Caco-2 (cell line): ENCODE measurements at places on chromosomes 6 and 20. TPM values are rescaled to one million over a fixed set of nuclear protein-coding genes. Genes with fewer than 3 reads are reported as not detected.

TFAP2B gene
- total RNA-seq: not detected in 2 replicates

PPIL6 gene
- 0.30 TPM in 1 of 2 replicates, not detected in the other for total RNA-seq

DNA sequence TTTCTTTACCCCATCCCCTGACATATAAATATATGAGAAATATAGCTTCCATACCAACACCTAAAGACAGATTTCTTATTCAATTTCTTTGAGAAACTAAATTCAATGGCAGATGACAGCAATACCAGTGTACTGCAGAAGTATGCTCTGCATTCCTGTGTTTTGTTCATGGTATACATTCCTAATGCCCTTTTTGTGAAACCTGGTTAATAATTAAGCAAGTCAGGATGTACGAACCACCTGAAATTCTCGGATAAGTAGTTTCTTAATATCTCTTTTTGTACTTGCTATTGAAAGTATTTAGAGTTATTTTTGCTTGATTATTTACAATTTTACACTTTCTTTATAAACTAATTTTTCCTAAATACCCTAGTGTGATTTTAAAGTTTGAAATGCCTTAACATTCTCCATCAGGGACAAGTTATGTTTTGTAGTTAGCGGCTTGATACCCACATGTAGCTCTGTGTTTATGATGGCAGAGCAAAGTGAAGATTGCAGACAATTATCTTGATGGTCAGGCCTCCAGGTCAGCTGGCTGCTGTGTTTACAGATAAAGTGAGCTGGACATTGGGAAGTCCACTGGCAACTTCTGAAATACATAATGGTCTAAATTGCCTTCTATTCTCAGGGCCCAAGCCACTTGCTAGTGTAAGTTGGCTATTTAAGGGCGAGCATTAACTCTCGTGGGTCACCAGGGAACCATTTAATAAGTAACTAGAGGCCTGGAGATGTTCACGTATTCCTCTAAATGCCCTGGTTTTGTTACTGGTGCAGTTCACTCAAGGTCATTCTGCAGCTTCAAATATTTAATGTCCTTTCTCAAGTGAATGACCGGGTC, 58.2 kb downstream of the PLCB1 start:
- no peak overlapping the region for H3K27ac ChIP-seq
- peaks cover 45% of the 10 kb centered on the region for H3K4me1 ChIP-seq
- no peak overlapping the region for H3K4me3 ChIP-seq
- DNase-seq: peak; percentile 58
- H3K36me3 ChIP-seq: 0 out of 2 replicates have a peak, but pooled peaks cover 1% of the 10 kb centered on the region

DNA sequence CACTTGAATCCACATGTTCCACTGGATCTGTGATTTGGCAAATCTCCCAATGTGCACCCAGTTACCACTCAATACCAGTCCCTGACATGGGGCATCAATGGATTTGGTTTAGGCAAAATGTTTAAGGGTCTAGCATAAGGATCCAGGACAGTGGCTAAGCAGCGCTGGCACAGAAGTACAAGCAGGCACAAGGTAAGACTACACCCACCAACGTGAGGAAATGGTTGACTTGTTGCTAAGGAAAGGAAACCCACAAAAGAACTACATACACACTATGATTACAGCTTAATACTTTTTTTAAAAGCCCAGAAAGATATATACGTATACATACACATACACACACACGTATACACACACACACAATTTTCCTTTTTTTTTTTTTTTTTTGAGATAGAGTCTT, 79.0 kb downstream of the DNAAF9 start:
- H3K4me1 ChIP-seq: no peaks in the 10 kb centered on the region
- H3K27ac ChIP-seq: no peak overlapping the region
- H3K4me3 ChIP-seq: no peak overlapping the region
- no peaks in the 10 kb centered on the region for H3K27me3 ChIP-seq
- no peaks in the 10 kb centered on the region for H3K36me3 ChIP-seq

GRCh38 chr20:50959543-50960126, 1.0 kb downstream of the MOCS3 start:
- H3K36me3 ChIP-seq: no peaks in the 10 kb centered on the region
- H3K27ac ChIP-seq: peak overlapping the region; percentile 97
- H3K4me3 ChIP-seq: peak overlapping the region; percentile 91
- DNase-seq: no peak

GRCh38 chr6:16503970-16504415, 257.3 kb downstream of the ATXN1 start:
- no peak for DNase-seq
- H3K27ac ChIP-seq: no peak overlapping the region
- H3K4me1 ChIP-seq: no peaks in the 10 kb centered on the region
- no peaks in the 10 kb centered on the region for H3K36me3 ChIP-seq

DNA sequence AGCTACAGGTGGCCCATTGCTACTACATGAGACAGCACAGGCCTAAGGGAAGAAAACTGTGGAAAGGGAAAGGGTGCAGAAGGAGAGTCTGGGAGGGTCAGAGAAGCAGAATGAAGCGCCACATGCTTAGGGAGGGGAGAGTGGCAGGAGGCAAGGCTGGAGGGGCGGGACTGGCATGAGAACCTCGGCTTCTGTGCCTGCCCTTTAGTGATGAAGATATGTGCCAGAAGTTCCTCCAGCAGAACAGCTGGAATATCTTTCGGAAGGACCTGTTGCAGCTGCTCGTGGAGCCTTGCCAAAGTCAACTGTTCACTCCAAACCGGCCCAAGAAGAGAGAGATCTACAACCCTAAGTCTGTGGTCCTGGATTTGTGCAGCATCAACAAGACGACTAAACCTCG, 61.8 kb downstream of the CNBD2 start:
- H3K27ac ChIP-seq: no peak overlapping the region
- no peaks in the 10 kb centered on the region for H3K27me3 ChIP-seq
- no peak for DNase-seq
- no peak overlapping the region for H3K4me3 ChIP-seq
- H3K4me1 ChIP-seq: no peaks in the 10 kb centered on the region

GRCh38 chr6:36289281-36289878, 19.5 kb downstream of the PNPLA1 start:
- H3K4me3 ChIP-seq: no peak overlapping the region
- peaks cover 17% of the 10 kb centered on the region for H3K4me1 ChIP-seq
- H3K27ac ChIP-seq: no peak overlapping the region

GRCh38 chr6:134619789-134620188, 301.9 kb upstream of the SGK1 start:
- no peak for DNase-seq
- no peaks in the 10 kb centered on the region for H3K36me3 ChIP-seq
- H3K27ac ChIP-seq: no peak overlapping the region
- H3K27me3 ChIP-seq: no peaks in the 10 kb centered on the region; the same call in 1 of the 2 replicates
- H3K4me1 ChIP-seq: no peaks in the 10 kb centered on the region

GRCh38 chr6:157841211-157841840, 18.3 kb downstream of the SNX9 start:
- H3K4me3 ChIP-seq: no peak overlapping the region
- no peaks in the 10 kb centered on the region for H3K36me3 ChIP-seq
- no peaks in the 10 kb centered on the region for H3K27me3 ChIP-seq
- no peak for DNase-seq
- peaks cover 19% of the 10 kb centered on the region for H3K4me1 ChIP-seq

GRCh38 chr6:3449750-3450305, 7.0 kb downstream of the SLC22A23 start:
- H3K4me1 ChIP-seq: peaks cover 28% of the 10 kb centered on the region
- no peak for DNase-seq
- H3K4me3 ChIP-seq: no peak overlapping the region
- no peak overlapping the region for H3K27ac ChIP-seq
- 0 out of 2 replicates have a peak, but pooled peaks cover 1% of the 10 kb centered on the region for H3K36me3 ChIP-seq
